ENCODE measurements at places on chromosomes 5 and 9.

- no peak for DNase-seq
These were observed 70.4 kb downstream of the MVB12B start for GRCh38 chr9:126397056-126397455.

- DNase-seq = no peak
These were observed 50.8 kb downstream of the GABBR2 start for GRCh38 chr9:98657897-98658296.

- DNase-seq = no peak
These were observed 56.3 kb upstream of the EXOC3 start for GRCh38 chr5:386432-387341.

- no peak for DNase-seq
These were observed 11.7 kb upstream of the CFAP157 start for GRCh38 chr9:127694890-127695720.

DNA sequence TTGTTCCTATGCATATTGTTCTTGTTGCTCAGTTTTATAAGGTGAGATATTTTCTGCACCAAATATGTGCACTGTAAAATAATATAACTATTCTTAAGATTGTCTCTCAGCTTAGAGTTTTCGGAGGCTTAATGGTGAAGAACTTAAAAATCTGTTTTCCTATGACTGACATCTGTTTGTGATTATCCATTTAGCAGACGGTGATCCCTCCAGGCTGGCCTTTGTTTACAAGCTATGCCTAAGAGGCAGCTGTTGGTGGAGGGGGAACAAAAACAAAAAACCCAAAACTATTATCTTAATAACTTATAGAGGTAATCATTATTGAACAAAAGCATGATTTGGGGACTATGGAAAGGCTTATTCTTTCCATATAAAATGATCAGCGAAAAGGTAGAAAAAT lies 658 bp downstream of the PDCD1LG2 start:
- DNase-seq = peak; percentile 32

GRCh38 chr5:11524188-11524587 lies 380.1 kb downstream of the CTNND2 start:
- DNase-seq = no peak

DNA sequence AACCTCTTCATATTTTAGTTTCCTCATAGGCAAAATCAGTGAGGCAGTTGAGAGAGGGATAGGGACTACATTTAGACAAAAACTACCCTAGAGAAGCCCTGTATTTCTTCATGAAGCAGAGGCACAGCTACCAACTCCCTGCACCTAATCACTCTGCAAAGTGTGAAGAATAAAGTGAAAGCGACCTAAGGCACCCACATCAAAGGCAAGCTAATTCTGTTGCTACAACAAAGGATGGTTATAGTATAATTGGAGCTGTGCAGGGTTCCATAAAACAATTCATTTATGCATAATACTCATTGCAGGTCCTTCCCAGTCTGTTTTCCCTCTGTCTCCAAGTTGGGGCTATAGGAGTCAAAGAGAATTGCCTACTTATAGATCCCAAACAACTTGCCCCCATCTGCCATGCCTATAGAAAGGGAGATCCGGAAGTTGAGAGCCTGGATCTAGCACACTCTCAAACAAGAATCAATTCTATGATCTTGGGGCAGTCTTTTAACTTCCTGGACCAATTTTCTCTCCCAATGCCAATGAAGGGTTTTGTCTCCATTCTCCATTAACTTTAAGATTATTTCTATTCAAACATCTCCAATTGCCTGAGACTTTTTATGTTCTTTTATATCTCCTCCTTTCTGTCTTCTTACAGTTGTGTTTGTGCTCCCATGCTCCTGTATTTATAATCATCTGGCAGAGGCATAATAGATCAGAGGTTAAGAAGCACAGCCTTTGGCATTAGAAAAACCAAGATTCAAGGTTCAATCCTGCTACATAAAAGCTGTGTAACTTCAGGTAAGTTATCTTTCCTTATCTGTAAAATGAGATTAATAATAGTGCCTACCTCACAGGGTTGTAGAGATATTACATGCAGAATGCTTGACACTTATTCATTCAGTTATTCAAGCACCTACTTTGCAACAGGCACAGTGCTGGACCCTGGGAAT lies 56.0 kb upstream of the PTGER4 start:
- DNase-seq = no peak

GRCh38 chr5:115494570-115495289 lies 49.8 kb downstream of the FEM1C start:
- no peak for DNase-seq

- no peak for DNase-seq
These were observed 20.9 kb downstream of the NDUFA8 start for GRCh38 chr9:122138560-122139268.

- no peak for DNase-seq
These were observed 59.6 kb downstream of the C9orf152 start for GRCh38 chr9:110148384-110148783.

DNA sequence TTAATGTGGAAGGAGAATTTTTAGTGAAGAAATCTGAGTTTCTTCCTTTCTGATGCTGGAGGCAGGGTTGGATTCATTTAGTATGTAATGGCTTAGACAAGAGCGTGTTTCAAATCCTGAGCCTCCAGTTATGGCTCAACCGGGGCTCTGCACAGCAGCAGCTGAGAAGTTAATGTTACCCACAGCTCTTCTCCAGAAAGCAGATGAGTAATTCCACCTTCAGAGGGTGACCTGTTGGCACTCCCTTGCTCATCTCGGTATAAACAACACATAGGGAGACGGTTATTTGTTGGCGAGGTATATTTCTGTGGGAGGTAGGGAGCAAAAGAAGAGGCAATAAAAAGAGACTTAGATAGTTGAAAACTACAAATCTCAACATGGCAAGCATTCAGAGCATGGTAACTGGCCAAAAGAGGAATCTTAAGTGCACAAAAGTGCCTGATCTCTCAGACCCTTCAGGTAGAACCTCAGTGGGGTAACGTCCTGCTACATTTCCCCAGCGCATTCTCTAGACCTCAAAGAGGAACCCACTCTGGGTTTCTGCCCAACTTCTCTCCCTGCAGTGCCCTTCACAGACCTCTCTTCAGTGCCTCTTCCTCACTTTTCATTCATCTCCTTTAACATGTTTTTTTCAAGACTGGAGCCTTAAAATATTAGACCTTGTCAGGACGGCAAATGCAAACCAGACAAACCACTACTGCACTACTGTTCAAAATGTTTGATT lies 417.5 kb upstream of the ADAMTSL1 start:
- DNase-seq = no peak

DNA sequence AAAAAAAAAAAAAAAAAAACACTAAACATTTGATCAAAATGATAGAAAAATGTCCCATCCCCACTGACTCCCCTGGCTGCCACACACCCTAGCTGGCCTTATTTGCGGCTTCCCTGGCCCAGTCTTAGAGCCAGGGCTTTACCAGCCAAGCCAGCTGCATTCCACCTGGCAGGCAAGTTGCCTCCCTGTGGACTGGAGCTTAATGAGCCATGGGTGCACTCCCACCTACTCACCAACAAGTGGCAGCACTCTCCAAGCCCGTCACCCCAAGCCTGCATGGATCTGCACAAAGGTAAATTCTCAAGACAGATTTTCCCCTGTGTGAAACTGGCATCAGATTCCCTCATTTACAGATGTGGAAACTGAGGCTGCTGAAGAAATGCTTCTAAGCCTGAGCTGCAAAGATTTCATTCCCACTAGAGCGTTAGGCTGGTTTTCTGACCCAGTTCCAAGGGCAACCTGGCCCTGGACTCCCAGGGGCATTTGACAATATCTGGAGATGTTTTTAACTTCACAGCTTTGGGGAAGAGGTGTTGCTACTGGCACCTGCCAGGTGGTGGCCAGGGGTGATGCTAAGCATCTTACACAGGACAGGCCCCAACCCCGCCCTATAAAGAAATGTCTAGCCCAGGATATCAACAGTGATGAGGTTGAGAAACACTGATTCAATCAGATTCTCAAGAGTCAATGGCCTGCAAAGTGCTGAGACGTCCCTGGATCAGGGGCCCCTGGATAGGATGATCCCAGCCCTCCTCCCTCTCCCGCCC lies 21.9 kb upstream of the VDAC1 start:
- peak; percentile 61 for DNase-seq

DNA sequence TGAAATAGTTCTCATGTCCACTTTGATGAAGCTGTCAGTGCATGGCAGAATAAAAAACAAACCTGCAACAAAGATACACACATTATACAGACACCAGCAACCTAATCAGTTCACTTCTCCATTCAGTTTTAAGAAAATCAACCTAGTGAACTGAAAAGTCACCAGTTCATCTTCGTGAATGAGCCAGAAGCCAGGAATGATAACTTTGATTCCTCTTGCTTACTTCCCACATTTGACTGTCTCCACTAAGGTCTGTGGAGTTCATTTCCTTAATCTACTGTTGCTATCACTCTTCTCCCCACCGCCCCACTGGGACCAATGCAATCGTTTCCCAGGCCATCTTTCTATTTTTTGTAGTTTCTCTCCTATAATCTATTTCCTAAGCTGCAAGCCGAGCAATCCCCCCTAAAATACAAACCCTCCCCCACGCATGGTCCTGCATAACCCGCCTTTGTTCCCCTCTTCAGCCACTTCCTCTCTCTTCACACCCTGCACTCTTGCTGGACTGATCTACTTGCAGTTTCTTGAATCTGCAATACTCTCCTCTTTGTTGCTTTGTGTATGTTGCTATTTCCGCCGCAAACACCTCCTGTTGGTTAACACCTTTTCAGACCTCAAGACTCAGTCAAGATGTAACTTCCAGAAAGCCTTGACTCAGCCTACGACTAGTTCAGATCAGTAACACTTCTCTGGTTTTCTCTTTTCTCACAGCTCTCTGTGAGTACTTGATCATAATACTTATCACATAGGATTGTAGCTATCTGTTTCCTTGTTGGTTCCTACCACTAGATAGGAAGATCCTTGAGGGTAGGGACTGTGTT lies 16.6 kb downstream of the STOM start:
- DNase-seq = no peak

DNA sequence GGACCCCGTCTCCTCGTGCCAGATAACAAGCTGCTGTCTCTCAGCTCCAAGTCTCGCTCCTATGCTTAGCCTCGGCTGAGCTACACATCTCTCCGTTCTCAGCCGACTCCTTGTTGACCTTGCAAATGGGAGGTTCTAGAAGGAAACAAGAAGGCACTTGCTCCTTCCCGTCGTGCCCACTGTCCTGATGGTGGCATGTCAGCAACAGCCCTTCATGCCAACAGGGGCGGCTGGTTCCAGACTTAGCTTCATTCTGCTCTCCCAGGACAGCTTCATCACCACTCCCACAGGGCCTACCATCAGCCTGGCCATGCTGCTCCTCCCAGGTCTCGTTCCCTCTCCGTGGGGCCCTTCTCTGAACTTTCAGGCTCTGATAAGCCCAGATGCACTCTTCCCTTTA lies 13.0 kb upstream of the RASGEF1C start:
- no peak for DNase-seq

DNA sequence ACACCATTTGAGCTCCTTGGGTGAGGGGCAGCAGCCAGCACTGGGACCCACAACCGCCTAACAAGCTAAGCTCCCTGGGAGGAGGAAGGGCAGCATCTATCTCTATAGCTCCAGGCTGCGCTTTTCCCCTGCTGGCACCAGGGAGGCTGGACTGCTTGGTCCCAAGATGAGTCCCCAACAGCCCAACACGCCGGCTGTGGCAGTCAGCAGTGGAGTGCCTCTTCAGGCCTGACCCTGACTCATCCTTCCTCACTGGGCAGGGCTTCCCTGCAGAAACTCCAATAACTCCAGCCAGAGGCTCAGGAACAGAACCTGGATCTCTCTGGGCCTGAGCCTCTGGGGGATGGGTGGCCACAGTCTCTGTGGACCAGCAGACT lies 113.7 kb upstream of the ADAMTS16 start:
- DNase-seq = no peak
